Camera-type eye (tissue), 1 donor: ENCODE measurements at places on chromosomes 5 and 9. TPM values are rescaled to one million over a fixed set of nuclear protein-coding genes. Genes with fewer than 3 reads are reported as not detected.

SLIT3 gene
- 32.4 TPM for total RNA-seq

PDZD2 gene
- total RNA-seq, result 50.7 TPM

ZNF608 gene
- total RNA-seq, result 144 TPM

DIRAS2 gene
- 96.6 TPM for total RNA-seq

PCDHA8 gene
- total RNA-seq, result 3.6 TPM

SLC6A18 gene
- total RNA-seq, result not detected

LHX2 gene
- 47.3 TPM for total RNA-seq

FYB1 gene
- total RNA-seq, result 6.3 TPM

PCDHGA5 gene
- total RNA-seq, result 10.6 TPM
